ENCODE measurements at places on chromosomes 12 and 14.
A peak's percentile ranks its signal among the peaks of the same experiment; 100 is the strongest.

DNA sequence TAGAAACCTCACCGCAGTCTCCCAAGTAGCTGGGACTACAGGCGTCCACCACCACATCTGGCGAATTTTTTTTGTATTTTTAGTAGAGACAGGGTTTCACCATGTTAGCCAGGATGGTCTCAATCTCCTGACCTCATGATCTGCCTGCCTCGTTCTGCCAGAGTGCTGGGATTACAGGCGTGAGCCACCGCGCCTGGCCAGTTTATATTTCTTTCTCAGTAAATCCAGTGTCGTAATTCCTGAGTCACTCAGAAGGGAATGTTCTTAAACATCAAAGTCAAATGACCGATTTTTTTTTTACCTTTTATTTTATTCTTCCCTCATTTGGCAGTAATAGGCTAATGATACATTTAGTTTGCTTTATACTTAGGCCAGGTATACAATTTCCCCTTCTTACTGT, 80.5 kb downstream of the FBXO33 start:
- DNase-seq: no peak

GRCh38 chr14:99479906-99480869, at the start of gene SETD3:
SETD3 (minus strand) TSS chr14:99480859; CDS start chr14:99465805, 15,054 bp downstream.
- peak; percentile 42 for DNase-seq

DNA sequence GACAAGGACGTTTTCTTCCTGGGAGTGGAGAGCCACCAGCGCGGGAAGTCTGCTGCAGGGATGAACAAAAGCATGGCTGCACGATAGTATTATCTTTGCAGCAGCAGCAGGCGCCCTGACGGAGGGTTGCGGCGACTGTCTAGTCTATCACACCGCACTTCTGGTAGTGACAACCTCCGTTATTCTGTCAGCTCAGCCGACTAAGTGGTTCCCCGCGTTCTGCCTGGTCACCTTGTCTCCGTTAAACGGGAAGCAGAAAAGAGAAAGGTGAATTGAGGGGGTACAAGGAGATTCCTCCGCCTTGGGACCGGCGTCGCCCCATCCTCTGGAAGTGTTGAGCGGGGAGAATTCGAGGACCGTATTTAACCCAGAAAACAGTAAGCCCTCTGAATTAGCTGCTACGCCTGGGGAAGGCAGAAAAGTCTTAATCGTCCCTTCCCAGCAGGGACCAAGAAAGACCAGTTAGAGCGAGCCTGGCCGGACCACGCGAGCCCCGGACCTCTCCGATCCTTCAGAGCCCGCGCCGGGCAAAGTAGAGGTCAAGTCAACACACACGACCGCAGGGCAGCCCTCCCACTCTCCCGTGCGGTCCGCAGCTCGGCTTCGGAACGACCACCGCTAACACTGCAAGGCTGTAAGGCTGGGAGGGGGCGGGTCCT, 536 bp upstream of the DAAM1 start:
- peak; percentile 70 for DNase-seq

DNA sequence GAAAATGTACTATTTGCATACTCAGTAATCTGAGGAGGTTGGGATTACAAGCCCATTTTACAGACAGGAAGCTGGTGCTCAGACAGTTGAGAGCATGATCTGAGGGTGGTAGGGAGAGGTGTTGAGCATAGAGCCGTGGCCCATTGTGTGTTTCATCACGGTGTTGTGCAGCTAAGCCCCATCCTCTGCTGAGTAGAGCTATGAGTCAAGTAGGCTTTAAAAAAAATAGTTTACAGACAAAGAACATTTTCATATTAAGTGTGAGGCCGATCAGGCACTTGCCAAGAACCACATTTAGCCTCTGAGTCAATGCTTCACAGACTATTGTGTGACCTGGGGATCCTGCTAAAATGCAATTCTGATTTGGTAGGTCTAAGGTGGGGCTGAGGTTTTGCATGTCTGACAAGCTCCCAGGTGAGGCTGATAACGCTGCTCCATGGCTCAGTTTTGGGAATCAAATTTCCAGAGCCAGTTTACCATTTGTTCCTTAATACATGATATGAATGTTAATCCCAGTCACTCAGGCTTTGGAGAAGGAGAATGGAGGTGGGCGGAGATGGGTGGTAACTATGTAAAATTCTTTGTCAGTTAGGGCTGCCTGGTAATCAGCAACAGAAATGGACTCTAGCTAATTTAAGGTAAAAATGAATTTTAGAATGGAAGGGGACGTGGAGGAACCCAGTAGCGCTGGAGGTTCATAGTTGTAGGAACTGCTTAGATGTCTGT, 22.2 kb downstream of the ZNF664 start:
- no peak for DNase-seq

- no peak for DNase-seq
Measured at GRCh38 chr12:51378749-51379148, 12.5 kb downstream of the GALNT6 start.

GRCh38 chr12:103994235-103994634, 28.6 kb downstream of the TDG start:
- DNase-seq: no peak

DNA sequence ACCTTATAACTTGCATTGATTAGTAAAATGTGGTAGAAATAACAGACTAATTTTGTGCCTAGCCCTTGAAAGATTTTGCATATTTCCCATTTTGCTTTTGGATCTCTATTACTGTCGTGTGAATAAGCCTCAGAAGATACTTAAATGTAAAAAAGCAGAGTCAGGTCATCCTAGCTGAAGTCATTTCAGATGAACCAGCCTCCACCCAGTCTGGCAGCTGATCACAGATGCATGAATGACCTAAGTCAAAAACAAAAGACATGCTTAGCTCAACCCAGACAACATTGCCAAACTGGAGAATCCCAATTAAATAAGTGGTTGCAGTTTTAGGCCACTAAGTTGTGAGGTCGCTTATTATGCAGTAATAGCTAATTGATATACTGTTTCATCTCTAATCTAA, 349.9 kb downstream of the C12orf50 start:
- no peak for DNase-seq

- no peak for DNase-seq
Measured at GRCh38 chr14:58571769-58572472, 65.8 kb upstream of the DACT1 start.

DNA sequence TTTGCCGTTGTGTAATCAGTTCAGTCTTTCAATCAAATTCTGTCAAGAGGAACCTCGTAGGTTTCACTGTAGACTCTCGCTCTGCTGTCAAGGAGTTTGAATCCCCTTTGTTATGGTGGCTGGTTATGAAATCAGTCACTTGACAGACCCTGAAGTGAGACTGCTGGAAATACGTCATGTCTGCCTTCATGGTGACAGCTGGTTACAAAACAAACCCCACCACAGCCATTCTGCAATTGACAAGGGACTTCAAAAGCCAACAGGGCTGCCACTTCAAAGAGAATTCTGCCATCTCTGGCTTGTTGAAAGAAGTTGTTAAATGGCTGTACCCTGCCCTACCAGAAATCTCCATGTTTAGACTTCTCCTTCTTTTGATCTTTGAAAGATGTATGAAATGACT, 286.9 kb downstream of the ERC1 start:
- no peak for DNase-seq

DNA sequence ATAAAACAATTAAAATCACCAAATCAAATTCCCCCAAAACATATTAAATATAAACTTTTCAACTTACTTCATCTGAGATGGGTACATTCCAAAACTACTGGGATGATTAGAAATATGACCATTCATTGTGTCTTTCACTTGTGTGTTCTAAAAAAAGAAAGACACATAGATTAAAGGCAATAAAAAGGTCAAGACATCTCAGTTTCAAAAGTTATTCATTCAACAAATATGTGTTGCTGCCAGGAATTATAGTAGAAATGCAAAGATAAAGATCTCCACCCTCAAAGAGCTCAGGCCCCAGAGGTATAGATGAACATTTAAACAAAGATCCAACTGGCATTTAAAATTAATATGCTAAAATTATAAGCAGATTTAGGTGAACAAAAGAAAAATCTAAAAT, 106.4 kb downstream of the EPS8 start:
- DNase-seq: no peak

DNA sequence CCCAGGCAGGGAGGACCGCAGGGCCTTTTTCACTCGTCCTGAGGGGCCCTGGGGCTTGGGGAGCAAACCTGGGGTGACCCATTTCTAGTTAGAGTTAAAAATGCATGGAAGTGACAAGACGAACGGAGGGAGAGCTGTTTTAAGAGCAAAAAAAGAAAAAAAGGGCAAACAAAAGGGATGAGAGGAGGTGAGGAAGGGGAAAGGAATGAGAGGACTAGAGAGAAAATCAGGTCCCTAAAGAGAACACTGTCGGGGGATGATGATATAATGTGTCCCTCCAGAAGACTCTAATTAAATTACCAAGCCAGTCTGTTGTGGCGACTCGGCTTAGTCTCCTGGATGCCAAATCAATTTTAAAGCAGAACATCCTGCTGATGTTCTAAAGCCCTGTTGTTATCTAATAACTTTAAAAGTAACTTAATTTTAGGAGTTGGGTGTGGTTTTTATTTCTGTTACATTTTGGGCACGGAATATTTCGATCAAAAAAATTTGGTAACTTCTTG, 1.1 kb downstream of the ANO6 start:
- DNase-seq: peak; percentile 30

GRCh38 chr12:96177013-96177412, 17.2 kb upstream of the ELK3 start:
- DNase-seq: no peak

- DNase-seq: no peak
Measured at GRCh38 chr12:88063375-88063774, 34.2 kb upstream of the C12orf50 start.

DNA sequence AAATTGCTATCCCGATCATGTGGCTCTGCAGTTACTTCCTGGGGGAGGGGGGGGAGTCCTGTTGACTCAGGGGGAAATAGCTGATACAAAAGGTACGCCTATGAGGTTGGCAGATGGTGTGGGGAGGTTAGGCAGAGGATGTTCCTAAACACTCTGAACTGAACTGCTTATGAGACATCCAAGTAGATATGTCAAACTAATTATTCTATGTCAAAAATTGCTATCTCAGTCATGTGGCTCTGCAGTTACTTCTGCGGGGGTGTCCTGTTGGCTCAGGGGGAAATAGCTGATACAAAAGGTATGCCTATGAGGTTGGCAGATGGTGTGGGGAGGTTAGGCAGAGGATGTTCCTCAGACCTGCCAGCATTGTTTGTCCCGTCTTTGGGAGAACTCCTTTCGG, 5.1 kb upstream of the VCPKMT start:
- DNase-seq: no peak

DNA sequence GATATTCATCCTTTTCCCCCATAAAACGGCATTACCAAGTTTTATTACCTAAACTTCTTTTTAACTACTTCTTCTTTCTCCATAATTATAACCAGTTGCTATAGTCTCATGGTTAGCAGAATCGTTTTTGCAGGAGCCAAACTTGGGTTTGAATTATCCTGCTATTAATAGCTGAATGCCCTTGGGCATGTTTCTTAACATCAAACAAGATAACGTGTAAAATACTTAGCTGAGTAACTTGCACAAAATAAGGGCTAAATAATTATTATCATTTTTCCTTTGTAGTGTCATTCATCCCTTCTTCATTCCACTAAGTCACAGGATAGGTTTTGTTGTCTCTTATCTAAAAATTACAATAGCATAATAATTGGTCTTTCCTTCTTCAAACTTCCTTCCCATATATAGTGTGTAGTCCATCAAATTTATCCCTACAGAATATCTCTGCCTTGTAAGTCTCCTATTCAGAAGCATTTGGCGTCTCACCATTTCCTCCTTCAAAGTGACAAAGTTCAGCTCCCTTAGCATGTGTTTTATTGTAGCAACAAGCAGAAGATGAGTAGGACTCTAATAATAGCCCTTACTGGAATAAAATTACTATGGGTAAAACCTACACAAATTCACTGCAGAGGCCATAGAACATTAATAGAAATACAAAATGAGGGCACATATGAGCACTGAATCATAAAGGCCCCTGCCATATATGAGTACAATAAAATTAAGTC, 63.8 kb downstream of the FAR2 start:
- no peak for DNase-seq

- DNase-seq: no peak
Measured at GRCh38 chr12:49305762-49306510, 11.0 kb downstream of the PRPH start.

- DNase-seq: peak; percentile 82
Measured at GRCh38 chr12:92629349-92630065, 73.3 kb upstream of the PLEKHG7 start.

DNA sequence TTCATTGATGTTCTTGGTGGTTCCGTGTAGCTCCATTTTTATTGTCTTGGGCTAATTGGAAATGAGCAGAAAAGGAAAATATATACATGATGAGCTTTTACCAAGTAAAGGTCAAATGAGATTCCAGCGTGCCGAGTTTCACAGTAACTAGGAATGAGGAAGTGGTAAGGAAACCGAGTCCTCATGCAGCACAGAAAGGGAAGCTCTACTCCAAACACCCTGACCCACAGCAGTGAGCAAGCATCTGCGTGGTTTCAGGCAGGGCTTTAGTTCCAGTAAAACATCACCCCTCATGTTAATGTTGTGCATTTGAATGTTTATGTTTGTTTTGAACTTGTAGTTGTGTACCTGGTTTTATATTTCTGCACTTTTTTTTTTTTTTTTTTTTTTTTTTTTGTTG, 208.0 kb downstream of the SLC41A2 start:
- DNase-seq: no peak

- no peak for DNase-seq
Measured at GRCh38 chr12:89892436-89892835, 183.8 kb upstream of the ATP2B1 start.

GRCh38 chr14:39398382-39398781, 33.9 kb downstream of the FBXO33 start:
- no peak for DNase-seq

GRCh38 chr12:99824900-99825542, 159.7 kb downstream of the ANKS1B start:
- no peak for DNase-seq

DNA sequence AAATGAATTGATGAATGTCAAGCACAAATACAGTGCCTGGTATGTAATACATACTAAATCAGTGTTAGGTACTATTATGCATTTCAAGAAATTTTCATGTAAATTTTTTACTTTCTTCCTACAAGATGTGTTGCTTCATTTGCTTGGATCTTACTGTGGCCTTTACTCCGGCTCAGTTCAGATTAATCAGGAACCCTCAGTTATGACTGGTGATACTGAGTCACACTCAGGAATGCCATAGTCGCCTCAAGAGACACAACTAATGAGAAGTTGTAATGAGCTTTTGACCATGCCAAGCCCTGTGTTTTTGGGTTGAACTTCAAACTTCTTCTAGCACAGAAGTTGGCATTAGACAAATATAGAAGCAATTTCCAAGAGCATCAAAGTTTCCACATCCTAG, 96.0 kb downstream of the TGFB3 start:
- no peak for DNase-seq

DNA sequence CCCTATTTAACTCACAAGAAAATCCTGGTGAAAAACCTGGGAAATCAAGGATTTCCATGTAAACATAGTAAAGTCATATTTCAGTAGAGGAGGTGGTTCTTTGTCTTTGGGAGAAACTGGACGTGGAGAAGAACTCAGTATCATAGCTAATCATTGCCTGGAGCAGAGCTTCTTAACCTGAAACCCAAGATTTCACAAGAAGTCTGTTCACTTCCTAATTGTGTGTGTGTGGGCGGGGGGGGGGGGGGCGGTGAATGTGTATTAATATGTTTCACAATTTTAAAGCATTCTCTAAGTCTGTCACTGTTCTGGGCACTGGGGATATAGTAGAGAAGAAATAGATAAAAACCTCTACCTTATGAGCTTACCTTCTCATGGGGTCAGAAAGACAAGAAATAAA, 96.7 kb upstream of the PPP4R3A start:
- no peak for DNase-seq

GRCh38 chr12:30598889-30599288, 96.8 kb downstream of the IPO8 start:
- no peak for DNase-seq
